ENCODE measurements at places on chromosomes 6 and 20. TPM values are rescaled to one million over a fixed set of nuclear protein-coding genes. Genes with fewer than 3 reads are reported as not detected.

CAP2 gene
- 0.33 TPM for total RNA-seq

COX4I2 gene
- total RNA-seq, result not detected

LAMA4 gene
- 536 TPM for total RNA-seq

SNAI1 gene
- 2.0 TPM for total RNA-seq

TRIM27 gene
- 59.0 TPM for total RNA-seq

CFB gene
- total RNA-seq, result 0.22 TPM

MYO6 gene
- total RNA-seq, result 26.5 TPM

SYCP2L gene
- not detected for total RNA-seq

Measured in dermis lymphatic vessel endothelial cell (primary cell).